Stimulated activated CD4-positive, alpha-beta T cell treated with anti-CD3 and anti-CD28 coated beads, Interleukin-4, amount 100 ng/mL, for 24 hours (primary cell): ENCODE measurements at places on chromosomes 7 and 10.

DNA sequence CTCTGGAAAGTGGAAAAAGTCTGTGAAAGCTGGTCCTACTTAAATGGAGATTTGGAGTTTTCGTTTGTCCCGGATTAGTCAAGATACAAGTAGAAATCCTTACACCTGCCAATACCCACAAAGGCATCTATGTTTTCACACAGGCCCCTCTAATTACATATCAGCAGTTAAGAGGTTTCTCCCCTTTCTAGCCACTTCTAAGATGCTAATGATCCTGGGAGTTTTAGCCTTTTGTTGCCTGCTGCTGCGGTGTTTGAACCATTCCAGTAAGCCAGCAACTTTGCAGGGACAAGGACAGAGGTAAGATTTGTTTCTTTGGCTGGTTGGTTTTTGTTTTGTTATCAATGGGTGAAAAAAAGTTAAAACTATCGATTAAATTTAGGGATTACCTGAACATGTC, 5.8 kb upstream of the C1QL3 start:
- DNase-seq, result no peak

GRCh38 chr7:46153583-46153950, 232.5 kb upstream of the IGFBP3 start:
- no peak for DNase-seq

GRCh38 chr10:132319853-132320653, 11.9 kb upstream of the LRRC27 start:
- DNase-seq, result peak; percentile 55

- no peak for DNase-seq
Observed at GRCh38 chr7:157436076-157436475, 99.3 kb downstream of the DNAJB6 start.

GRCh38 chr7:153886506-153887441, 165.4 kb upstream of the DPP6 start:
- no peak for DNase-seq

DNA sequence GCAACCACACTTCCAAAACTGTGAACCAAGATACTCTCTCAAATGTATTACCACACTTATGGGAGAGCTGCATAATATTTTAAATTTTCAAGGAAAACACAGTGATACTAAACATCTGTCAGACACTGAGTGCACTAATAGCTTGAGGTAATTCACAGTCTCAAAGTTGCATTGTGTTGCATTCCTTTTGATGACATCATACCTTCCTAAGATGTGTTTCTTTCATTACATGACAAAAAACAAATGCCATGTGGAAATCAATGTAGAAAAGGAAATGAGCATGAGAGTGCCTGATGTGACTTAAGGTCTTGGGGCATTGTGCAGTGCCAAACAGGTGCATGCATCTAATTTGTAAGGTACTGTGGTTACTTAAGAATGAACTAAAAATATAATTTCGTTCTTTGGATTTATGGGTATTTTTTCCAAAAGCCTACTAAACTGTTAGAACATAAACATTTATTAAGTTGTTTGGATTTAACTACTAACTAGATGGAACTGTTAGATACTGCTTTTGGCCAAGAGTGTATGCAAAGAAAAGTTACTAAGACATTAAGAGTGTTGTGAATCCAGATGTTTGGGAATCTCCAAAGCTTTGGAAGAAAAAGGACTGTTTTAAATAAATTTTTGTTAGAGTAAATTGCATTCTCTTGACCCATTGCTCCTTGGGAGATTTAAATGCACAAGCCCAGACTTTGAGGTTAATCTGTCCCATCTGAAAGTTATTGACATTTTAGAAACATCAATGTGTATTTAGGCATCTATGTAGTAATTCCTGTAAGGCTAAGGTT, 496.2 kb upstream of the SEMA3D start:
- DNase-seq, result no peak

DNA sequence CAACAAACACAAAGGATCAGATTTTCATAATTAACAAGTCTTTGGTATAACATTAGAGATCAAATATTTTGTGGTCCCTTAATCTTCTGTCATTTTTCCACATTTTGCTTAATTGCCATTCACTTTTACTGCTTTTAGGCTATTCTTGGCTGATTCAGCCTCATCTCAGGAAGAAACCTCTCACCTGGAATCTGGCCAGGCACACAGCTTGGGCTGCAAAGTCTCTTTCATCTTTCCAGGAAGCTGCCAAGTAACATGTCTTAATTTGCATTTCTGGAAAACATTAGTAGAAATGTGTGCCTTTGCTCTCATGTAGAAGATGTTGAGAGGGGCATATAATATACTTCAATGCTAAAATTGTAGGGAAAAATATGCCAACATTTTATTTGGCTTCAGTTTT, 174.2 kb upstream of the STEAP4 start:
- DNase-seq, result no peak

DNA sequence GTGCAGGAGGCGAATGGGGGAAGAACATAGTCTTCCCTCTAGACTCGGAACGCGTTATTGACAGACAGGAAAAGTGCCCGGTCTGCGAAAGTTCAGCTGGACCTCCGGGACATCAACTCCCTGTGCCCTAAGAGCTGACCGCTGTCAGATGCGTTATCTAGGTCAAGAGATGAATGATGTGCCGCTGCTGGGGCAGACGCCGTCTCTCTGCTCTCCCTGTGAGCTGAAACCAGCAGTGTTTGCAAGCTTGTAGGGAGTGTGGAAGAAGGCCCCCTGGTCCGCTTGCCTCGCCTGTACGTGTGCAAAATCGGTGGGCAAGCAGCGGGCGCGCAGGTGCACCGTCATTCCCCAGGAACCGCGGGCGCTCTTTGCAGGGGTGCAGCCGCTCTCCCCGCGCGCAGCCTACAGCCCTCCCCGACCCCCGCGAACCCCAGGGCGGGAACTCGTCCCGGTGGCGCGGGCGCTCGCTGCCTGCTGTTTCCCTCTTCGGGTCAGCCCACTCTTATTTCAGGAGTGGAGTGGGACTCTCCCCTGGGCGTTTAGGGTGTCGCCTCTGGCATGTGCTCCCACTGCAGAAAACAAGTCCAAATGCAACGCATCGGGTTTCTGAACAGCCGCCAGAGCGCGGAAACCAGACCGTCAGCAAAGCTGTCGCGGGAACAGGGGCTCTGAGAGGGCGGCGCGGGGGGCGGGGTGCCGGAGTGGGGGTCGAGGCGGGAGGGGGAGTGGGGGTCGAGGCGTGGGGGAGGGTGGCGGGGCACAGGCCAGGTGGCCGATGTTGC, 1.8 kb upstream of the PFKFB3 start:
- peak; percentile 49 for DNase-seq

DNA sequence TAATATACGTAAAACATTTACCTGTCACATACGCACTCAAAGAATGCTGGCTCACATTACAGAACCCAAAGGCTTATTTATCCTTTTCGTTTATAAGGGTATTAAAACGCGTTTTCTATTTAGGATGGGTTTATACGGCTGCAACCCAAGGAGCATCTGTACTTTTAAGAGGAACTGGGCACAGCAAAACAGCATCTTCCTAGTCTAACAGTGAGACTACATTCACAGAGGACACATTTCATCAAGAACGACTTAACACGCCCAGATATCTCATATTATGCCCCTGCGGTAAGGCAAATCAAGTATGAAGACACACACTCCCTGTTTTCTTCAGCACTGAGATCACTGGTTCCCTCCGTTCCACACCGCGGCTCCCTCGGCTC, 533 bp upstream of the DMTF1 start:
- no peak for DNase-seq

DNA sequence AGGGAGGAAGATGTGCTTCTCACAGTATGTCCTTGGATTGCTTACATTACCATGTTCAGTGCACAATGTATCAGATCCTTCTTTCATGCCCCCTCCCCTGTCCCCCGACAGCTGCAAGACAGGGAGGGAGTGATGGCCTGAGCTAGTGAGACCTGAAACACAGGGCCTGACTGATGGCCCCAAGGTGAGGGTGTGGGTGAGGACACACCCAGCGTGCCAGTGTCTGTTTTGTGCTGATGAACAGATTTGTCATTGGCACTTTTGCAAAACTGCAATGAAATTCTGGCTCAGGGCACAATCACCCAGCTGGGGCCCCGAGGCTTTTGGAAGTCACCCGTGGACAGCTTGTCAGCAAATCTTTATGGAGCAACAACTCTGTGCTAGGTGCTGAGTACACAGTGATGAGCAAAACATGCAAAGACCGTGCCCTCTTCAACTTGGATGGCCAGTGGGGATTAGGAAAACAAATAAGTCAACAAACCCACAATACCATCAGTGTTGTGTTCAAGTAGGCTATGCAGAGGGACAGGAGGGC, 59.4 kb upstream of the EMX2 start:
- no peak for DNase-seq

DNA sequence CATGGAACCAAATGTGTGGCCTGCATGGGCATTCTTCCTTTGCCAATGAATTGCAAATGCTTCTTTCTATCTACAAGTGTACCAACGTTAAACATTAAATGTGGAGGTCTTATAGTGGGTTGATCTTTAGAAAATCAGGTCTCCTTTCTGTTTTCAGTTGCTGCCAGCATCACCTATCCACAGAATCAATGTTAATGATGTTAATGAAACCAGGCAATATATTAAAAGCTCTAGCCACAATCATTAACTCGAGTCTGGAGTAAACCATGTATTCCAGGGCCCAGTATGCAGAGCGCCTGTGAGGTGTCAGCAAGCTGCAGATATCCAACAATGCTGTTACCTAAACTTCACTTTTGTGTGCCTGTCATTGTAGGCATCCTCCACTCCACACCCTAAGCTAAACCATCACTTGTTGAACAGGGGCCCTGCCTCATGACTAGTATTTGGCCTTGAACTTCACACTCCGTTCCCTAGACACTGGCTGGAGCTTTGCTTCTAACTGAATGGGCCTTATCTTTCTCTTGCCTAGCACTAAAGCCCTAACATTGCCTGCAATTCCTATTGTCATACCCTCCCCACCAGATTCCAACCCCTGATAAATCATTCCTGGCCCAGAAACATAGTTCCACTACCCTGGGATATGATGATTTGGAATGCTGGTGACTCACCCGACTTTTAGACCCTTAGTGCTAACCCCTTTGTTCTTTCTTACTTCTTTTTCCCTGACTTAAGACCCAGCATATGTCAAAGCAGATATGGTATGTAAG, 24.3 kb upstream of the ITGB8 start:
- DNase-seq, result no peak

- peak; percentile 44 for DNase-seq
Observed at GRCh38 chr10:110600487-110601101, 33.1 kb downstream of the SMC3 start.

DNA sequence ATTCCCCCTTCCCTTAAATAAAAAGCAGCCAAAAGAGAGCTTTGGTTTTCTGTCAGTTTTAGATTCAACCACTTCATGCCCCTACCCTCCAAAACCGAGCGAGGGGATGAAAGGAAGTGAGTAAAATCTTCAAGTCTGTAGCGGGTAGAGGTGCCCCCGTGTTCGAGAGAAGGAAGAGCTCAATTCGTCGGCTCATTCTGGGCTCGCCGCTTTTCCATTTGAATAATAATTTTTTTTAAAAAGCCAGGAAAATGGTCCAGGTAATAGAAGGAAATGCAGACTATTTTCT, 436.2 kb upstream of the GALNT17 start:
- no peak for DNase-seq

DNA sequence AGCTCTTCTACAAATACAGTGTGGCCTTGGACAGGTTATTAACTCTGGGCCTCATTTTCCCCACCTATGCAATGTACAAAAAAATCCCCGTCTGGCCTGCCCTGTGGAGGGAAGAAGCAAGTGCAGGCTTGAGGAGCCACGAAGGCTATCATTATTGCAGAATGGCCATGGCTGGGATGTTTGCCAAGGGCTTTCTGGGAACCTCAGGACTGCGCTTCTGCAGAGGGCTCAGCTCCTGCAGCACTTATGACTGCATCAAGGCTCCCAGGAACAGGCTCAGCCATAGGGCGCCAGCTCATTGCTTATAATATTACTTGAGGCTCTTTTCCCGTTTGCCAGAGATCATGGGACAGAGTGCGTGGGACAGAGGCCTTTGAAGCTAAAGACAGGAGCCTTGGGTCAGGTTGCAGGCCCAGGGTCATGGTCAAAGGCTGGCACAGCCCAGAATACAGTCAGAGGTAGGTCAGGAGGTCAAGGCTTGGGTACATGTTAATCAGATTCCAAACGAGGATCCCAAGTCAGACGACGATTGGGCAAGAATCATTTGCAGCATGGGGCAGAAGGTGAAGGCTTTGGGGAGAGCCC, 20.6 kb upstream of the C10orf105 start:
- no peak for DNase-seq

DNA sequence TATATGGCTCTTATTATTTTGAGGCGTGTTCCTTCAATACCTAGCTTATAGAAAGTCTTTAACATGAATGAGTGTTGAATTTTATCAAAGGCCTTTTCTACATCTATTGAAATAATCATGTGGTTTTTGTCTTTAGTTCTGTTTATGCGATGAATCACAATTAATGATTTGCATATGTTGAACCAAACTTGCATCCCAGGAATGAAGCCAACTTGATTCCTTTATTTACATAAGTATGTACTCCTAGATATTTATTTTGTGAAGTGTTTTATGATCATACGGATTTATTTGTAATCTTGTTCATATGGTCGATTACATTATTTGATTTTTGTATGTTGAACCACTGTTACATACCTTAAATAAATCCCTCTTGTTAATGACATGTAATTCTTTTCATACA, 244.3 kb upstream of the KCND2 start:
- DNase-seq, result no peak

- no peak for DNase-seq
Observed at GRCh38 chr7:141323826-141324225, 227.4 kb upstream of the AGK start.

- DNase-seq, result no peak
Observed at GRCh38 chr7:141646826-141647480, 55.0 kb downstream of the DENND11 start.

DNA sequence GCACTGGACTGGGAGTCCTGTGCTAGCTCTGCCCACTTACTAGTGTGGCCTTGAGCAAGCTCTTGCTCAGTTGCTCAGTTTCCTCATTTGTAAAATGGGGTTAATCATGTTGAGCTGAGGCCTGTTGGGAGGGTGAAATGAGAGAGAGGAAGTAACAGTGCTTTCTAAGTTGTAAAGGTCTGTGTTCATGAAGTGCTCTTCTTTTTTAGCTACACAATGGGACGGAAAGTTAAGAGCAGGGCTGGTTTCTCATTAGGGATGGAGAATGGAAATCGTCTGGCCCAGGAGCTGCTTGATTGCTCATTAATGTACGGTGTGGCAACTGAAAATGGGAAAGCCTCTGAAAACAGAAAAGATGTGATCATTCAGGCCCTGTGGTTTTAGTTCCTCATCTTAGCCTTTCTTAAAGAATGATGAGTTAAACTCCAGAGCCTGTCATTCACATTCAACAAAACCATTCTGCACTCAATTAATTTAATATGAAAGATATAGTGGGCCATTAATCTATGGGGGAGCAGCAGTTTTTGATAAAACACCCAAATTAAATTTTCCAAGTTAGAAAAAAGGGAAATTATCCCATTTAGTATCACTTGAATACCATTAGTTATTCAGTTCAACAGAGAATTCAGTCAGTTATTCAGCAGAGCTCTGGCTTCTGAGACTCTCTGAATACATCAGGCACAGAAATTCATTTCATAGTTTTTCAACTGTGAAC, 60.5 kb downstream of the SH2D4B start:
- DNase-seq, result no peak

- no peak for DNase-seq
Observed at GRCh38 chr7:115679423-115679822, 351.1 kb downstream of the TFEC start.

GRCh38 chr7:68133045-68133444, 1136.4 kb downstream of the TYW1 start:
- no peak for DNase-seq
